ENCODE measurements at places on chromosomes 3 and 15. TPM values are rescaled to one million over a fixed set of nuclear protein-coding genes. Genes with fewer than 3 reads are reported as not detected.

The MASP1 gene
- polyA plus RNA-seq = 8.2 TPM

The CCRL2 gene
- 0.81 TPM for polyA plus RNA-seq

The FEZF2 gene
- polyA plus RNA-seq = not detected

The SLC22A14 gene
- polyA plus RNA-seq = 0.99 TPM

The EPHA6 gene
- 1.1 TPM for polyA plus RNA-seq

The ACOX2 gene
- polyA plus RNA-seq = 34.9 TPM

The SSUH2 gene
- polyA plus RNA-seq = 5.7 TPM

The ARPP19 gene
- polyA plus RNA-seq = 143 TPM

The AMOTL2 gene
- 101 TPM for polyA plus RNA-seq

The TMEM41A gene
- polyA plus RNA-seq = 31.5 TPM

The PLSCR2 gene
- 1.1 TPM for polyA plus RNA-seq

The CSPG5 gene
- 1.4 TPM for polyA plus RNA-seq

The SCN5A gene
- polyA plus RNA-seq = 2.1 TPM

The DUOX1 gene
- polyA plus RNA-seq = 2.3 TPM

The ZNF717 gene
- polyA plus RNA-seq = 12.1 TPM

DNA sequence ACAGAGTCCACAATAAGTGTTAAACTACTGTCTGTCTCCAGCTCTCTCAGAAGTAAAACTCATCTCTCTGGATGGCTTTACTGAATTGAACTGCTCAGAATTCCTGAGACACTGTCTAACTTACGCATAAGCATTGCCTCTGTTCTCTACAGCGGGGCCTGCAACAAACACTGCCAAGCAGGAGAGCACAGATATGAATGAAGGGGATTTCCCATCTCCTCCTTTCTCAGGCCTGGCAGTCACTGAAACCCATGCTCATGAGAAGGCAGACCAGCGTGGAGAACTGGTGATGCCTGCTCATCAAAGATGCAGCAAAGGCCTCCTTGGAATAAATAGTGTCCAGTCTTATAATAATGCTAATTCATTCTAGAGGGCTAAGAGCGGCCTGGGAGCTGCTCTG, 10.3 kb downstream of the RASGRP1 start:
- DNase-seq = no peak

- DNase-seq = no peak
These were observed 78.1 kb downstream of the STT3B start for GRCh38 chr3:31610700-31611275.

- no peak for DNase-seq
These were observed 536 bp downstream of the SEC61A1 start for GRCh38 chr3:128052595-128053351.

DNA sequence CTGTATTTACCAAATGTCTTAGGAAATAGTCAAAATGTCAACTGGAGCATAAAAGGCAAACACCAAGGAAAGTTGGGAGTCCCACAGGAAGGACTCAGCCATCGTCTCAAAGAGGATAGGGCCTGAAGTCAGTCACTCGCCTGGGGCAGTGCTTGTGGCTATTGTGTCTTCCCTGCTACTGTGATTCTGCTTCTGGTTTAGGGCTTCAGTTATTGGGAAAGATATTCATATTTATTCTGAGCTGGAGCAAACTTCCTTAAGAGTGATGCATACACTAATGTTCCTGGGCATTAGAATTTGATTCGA, 118.1 kb downstream of the EDEM1 start:
- no peak for DNase-seq

DNA sequence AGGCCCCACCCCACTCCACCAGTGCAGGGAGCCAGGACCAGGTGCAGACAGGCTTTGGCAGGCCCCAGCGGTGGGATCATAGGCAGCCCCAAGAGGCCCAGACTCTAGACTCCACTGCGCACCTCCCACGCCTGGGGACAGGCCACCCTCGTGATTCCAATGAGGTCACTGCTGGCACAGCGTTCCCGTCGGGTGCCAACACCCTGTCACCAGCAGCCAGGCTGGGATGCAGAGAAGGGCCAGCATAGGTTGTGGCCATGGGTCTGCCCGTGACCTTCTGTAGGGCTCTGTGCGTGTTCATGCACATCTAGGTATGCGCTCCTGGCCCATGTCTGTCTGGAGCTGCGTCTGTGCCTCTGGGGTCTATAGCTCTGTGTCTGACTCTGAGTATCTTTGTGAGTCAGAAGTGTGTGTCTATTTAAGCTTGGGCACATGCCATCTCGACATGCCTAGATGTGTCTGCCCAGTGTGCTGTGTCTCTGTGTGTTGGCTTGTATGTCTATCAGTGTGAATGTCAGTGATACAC, 13.0 kb downstream of the VIPR1 start:
- no peak for DNase-seq

- no peak for DNase-seq
These were observed 54.4 kb upstream of the IL12A start for GRCh38 chr3:159934216-159934615.

DNA sequence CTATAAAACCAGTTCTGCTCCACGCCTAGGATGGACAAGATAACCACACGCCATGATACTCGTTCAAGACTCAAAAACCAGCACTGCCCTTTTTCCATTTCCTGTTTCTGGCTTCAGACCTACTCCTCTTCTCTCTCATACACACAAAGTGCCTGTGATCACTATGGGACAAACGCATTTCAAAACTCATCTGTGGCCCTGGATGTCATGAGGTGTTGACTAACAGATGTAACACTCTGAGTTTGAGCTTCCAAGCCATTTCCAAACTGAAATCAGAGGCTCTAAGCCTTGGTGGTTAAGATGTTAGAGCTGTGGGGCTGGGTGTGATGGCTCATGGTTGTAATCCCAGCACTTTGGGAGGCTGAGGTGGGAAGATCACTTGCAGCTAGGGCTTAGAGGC, 55.7 kb upstream of the LMOD3 start:
- no peak for DNase-seq

DNA sequence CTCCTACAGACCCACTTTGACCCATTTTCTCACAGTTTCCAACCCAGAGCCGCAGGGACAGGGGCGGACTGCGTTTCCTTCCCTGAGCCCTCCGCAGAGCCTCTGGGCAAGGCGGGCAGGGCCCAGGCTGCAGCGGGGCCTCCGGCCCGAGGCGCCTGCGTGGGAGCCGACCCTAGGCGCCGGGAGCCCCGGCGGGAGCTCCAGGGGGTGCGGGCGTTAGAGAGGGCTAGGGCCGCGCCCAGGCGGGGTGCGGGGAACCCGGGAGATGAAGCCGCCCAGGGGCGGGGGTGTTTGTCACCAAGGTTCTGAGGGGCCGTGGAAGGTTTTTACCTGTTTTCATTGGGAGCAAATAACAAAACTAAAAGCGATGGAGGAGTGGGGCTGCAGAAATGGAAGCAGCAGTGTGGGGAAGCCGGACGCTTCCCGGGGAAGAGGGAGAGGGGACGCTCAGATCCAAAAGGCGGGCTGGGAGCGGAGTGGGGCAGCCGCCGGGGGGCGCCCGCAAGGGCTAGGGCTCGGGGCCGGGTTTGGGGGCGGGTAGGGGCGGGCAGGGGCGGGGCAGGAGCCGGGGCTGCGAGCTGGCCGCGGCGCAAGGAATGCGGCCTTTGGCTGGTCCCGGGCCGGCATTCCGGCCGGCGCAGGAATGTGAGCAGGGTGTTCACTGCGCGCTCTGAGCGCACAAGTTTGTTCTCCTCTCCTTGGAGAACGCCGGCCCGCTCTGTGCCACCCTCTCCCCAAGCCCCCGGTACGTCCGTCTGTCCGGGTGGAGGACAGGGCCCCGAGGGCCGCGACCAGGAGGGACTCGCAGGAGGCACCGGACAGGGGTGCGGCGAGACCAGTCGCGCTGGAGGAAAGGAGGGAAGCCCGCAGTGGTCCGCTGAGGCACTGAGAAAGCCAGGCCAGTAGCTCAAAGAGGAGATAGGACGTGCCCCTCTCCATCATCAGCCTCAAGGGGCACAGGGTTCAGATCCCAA, 61.1 kb downstream of the AMOTL2 start:
- peak; percentile 73 for DNase-seq

GRCh38 chr15:70289191-70289955, 191.7 kb upstream of the TLE3 start:
- DNase-seq = no peak

DNA sequence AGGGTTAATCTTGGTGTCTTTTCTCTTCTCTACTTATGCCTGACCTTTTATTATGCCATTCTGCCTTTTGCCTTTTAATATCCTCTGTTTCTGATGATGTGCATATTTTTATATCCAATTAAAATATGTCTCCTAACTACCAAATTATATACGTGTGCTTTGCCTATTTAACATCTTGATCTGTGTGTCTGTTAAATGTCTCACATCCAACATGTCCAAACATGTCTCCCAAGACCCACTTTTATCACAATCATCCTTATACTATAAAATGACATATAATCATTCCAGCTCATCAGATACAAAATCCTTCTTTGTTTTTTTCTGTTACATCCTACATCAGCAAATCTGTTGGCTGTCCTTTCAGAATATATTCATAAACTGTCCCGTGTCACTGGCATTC, 539.5 kb downstream of the ZPLD1 start:
- no peak for DNase-seq

DNA sequence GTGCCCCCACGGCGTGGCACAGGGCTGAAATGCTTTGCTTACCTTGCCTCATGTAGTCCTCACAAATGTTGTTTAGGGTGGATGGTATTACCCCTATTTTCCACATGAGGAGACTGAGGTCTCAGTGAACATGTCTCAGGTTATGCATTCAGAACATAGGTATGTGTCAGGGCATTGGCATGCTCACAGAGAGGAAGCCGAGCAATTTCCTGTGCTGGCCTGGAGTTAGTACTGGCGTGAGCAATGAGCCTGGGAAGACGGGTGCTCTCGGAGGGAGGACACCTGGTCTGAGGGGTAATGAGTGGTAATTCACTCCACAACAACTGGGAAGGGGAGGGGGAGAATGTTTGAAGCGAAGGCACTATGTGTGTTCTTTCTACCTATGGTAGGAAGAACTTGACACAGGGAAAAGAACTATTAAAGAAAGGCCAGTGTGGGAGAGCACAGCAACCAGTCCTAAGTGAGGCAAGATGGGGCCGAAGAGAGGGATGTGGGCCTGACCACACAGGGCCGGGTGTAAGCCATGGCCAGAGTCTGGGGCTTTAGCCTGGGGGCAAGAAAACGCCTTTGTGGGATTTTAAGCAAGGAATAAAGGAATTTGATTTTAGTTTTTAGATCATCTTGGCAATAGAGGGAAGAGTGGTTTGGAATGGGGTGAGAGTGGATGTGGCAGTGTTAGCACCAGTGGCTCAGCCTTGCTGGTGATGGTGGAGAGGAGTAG, 4.9 kb upstream of the FAM131A start:
- DNase-seq = no peak

- DNase-seq = no peak
These were observed 116.3 kb downstream of the MAGI1 start for GRCh38 chr3:65922441-65922840.

DNA sequence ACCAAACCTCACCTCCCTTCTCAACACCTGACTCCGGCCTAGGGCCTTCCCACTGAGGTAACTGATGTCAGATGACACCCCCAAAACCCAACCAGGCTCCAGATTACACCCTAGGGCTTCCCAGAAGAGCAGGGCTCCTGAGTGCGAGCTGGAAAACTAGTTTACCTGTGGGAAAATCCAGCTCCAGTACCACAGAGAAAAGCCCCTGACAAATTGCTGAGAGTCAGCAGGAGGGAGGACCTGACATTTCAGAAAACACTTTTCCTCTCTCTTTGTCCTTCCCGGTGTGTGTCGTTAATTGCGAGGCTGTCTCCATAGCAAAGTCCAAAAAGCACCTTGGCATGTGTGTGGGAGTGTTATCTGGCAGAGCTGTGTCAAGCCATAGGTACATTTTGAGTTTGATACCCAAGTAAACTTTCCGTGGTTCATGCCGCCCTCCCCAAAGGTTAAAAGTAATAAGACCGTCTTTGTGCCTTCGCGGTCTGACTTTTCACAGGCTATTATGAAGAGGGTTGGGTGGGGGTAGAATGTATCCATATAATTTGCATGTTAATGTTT, 79.8 kb upstream of the FNDC3B start:
- DNase-seq = no peak

DNA sequence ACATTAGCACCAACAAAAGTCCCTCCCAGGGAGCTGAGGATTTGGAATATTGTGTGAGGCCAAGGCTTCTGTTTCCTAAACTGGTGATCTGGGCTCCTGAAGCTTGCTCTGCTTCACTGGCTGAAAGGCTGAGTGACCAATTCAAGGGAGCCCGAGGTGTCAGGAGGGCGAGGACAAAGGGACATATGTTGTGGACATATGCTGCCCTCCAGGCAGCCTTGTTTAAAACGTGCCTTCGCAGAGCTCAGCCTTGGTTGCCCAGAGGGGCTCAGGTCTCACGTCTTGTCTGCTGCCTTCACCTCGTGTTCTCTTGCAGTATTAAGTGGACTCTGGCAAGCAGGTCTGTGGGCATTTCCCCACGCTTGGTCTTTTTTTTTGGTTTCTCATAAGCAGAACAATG, 7.0 kb downstream of the SLCO3A1 start:
- no peak for DNase-seq

- no peak for DNase-seq
These were observed 20.2 kb upstream of the DAPK2 start for GRCh38 chr15:64066451-64066850.

DNA sequence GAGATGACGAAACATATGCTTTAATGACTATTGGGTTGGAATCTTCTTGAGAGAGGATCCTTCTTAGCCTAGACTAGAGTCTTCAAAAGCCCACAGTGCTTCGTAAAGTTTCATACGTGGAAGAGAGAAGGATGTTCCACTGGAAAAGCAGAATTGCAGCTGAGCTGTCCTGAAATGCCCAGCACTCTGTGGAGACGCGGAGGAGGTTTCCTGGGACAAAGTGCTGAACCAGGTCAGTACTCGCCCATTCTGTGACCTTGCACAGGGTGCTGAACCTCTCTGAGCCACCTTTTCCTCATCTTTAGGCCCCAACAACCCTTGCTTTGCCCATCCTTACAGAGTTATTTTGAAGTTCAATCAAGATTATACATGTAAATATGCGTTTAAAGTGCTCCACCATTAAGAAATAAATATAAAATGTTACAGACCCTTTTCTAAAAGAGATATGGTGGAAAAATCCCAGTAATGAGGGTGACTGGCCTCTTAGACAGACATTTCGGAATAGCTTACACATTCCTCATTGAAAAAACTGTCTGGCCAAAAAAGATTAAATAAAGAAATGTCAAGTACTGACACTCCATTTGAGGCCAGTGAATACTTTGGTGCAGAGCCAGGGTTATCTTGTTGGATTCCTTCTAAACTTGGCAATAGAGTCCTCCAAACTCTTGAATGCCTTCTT, 4.2 kb upstream of the MAGEF1 start:
- no peak for DNase-seq

GRCh38 chr15:79653533-79653932, 221.4 kb downstream of the MINAR1 start:
- DNase-seq = no peak

GRCh38 chr3:125163739-125164601, 48.6 kb downstream of the SLC12A8 start:
- no peak for DNase-seq

DNA sequence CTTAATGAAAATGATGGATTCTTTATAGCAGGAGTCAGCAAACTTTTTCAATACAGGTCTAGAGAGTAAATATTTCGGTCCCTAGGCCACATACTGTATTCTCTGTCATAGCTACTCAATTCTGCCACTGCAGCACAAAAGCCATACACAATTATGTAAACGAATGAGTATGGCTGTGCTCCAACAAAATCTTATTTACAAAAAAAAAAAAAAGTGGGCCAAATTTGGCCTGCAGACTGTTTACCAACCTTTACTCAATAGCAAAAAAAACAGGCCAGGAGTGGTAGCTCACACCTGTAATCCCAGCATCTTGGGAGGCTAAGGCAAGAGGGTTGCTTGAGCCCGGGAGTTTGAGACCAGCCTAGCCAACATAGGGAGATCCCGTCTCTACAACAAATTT, 41.1 kb downstream of the TTBK2 start:
- DNase-seq = no peak

Measured in left renal cortex interstitium (tissue), 4 donors.